Stimulated activated memory B cell treated with anti-CD40 and anti-IgM and Interleukin-4, amounts not matched to agents 10 μg/mL and 1 μg/mL and 100 μg/mL, for 72 hours (primary cell): ENCODE measurements at places on chromosomes 1 and 21.
A peak's percentile ranks its signal among the peaks of the same experiment; 100 is the strongest.

GRCh38 chr21:36330904-36331303 is 10.9 kb downstream of the MORC3 start:
- peak; percentile 79 for ATAC-seq

DNA sequence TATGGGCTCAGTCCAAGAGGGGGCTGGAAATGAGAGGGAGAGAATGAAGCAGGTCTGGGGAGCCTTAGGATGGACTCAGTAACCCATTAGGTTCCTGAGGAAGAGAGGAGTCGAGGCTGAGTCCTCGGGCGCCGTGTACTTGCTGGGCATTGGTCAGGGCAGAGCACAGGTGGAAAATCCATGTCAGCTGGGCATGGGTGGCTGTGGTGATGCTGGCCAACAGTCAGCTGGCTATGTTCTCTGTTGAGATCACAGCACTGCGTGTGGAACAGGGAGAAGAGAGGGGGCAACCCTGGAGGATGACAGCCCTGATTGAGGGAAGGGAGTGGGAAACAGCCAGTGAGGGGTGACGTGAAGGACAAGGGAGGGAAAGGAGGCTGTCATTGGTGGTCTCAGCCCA is 43.1 kb upstream of the CLSTN1 start:
- ATAC-seq, result no peak

DNA sequence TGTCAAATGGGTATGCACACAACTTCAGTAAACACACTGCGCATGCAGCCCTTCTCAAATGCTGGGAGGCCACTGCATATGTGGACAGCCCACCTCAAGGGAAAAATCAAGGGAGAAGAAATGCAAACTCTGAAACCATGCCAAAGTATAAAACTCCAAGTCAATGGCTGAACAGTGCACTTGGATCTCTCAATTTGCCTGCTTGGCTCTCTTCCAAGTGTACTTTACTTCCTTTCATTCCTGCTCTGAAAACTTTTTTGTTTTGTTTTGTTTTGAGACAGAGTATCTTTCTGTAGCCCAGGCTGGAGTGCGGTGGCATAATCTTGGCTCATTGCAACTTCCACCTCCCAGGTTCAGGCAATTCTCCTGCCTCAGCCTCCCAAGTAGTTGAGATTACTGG is 18.8 kb upstream of the COP1 start:
- ATAC-seq, result no peak

- ATAC-seq, result no peak
Observed at GRCh38 chr1:216632980-216633379, 90.2 kb downstream of the ESRRG start.

- ATAC-seq, result peak; percentile 44
Observed at GRCh38 chr1:166166329-166166697, 488 bp downstream of the FAM78B start.

- ATAC-seq, result no peak
Observed at GRCh38 chr1:81430955-81431623, 369.6 kb upstream of the ADGRL2 start.

GRCh38 chr1:202058001-202058908 is 47.9 kb downstream of the ELF3 start:
- ATAC-seq, result no peak
